ENCODE measurements at places on chromosomes 6 and 20.
A peak's percentile ranks its signal among the peaks of the same experiment; 100 is the strongest.

GRCh38 chr6:161889324-161889723 is 615.5 kb upstream of the AGPAT4 start:
- no peaks in the 10 kb centered on the region for H3K27me3 ChIP-seq
- no peaks in the 10 kb centered on the region for H3K4me1 ChIP-seq
- no peak overlapping the region for H3K4me3 ChIP-seq
- no peak for DNase-seq
- no peaks in the 10 kb centered on the region for H3K36me3 ChIP-seq

GRCh38 chr20:24584538-24585356 is 115.3 kb downstream of the SYNDIG1 start:
- no peaks in the 10 kb centered on the region for H3K36me3 ChIP-seq
- H3K4me3 ChIP-seq = no peak overlapping the region
- no peak for DNase-seq

DNA sequence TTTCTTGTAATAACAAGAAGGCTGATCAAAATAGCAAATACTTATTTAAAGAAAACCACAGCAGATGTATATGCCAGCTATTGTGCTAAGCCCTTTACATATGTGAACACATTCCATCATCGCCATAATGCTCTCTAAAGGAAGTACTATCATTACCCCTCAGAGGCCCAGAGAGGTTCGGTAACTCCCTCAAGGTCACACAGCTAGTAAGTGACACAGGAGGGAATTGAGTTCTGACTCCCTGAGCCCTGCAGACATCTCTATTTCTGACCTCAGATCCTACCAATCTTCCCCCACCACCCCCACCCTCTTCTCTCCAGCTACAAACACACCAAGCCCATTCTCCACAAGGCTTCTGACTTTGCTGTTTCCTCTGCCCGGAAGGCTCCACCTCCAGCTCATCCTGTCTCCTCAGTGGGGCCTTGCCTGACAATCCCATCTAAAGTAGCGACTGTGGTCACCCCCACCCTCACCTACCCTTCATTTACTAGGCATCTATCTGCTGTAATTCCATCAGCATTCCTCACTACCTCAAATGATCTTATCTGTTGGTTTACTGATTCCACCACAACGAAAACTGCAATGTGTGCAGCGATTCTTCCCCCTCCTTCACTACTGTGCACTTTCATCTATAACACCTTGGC is 234.5 kb downstream of the LRFN2 start:
- no peak for DNase-seq
- H3K36me3 ChIP-seq = no peaks in the 10 kb centered on the region
- no peak overlapping the region for H3K4me3 ChIP-seq
- H3K4me1 ChIP-seq = no peaks in the 10 kb centered on the region

DNA sequence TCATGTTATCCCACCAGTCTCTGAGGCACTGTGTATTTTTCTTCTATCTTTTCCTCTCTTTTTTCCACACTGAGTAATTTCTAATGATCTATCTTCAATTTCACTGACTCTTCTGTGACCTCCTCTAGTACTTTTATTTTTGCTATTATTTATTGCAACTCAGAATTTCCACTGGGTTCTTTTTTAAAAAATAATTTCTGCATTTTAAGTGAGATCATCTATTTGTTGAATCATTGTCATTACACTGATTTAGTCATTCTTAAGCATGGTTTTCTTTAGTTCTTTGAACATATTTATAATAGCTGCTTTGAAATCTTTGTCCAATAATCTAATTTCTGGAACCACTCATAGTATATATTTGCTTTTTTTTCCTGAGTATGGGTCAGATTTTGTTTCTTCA is 96.7 kb upstream of the SLC22A16 start:
- no peak overlapping the region for H3K4me3 ChIP-seq
- DNase-seq = no peak
- no peaks in the 10 kb centered on the region for H3K27me3 ChIP-seq
- no peaks in the 10 kb centered on the region for H3K36me3 ChIP-seq
- H3K27ac ChIP-seq = no peak overlapping the region

GRCh38 chr6:1255636-1256365 is 56.1 kb upstream of the FOXQ1 start:
- no peaks in the 10 kb centered on the region for H3K36me3 ChIP-seq
- no peaks in the 10 kb centered on the region for H3K27me3 ChIP-seq
- DNase-seq = no peak

DNA sequence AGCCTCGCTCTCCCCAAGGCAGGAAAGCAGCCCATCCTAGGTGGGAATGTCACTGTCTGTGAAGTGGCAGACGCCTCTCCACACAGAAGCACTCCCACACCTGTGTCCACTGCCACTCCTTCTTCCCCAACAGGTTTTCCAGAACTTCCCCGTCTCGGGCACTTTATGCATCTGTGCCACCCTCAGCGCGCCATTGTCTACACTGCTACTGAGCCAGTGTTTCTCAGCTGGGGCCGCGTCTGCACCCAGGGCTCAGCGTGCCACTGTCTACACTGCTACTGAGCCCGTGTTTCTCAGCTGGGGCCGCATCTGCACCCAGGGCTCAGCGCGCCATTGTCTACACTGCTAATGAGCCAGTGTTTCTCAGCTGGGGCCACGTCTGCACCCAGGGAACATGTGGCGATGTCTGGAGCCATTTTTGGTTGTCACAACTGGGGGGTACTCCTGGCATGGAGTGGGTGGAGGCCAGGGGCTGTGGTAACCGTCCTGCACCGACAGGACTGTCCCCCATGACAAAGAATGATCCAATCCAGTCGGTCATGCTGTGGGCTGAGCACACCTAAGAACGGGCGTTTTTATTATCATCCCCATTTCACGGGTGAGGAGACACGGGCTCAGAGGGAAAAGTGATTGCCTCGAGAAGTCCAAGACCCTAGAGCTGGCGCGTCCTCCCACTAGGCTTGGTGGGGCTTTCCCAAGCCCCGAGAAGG is 41.7 kb upstream of the ZBP1 start:
- H3K36me3 ChIP-seq = no peaks in the 10 kb centered on the region
- peaks cover 17% of the 10 kb centered on the region for H3K4me1 ChIP-seq
- DNase-seq = no peak
- H3K4me3 ChIP-seq = no peak overlapping the region
- H3K27me3 ChIP-seq = no peaks in the 10 kb centered on the region

GRCh38 chr20:25035921-25036320 is 22.0 kb downstream of the ACSS1 start:
- peaks cover 43% of the 10 kb centered on the region for H3K4me1 ChIP-seq
- H3K36me3 ChIP-seq = no peaks in the 10 kb centered on the region
- no peak overlapping the region for H3K27ac ChIP-seq
- no peak for DNase-seq
- no peaks in the 10 kb centered on the region for H3K27me3 ChIP-seq
- no peak overlapping the region for H3K4me3 ChIP-seq

DNA sequence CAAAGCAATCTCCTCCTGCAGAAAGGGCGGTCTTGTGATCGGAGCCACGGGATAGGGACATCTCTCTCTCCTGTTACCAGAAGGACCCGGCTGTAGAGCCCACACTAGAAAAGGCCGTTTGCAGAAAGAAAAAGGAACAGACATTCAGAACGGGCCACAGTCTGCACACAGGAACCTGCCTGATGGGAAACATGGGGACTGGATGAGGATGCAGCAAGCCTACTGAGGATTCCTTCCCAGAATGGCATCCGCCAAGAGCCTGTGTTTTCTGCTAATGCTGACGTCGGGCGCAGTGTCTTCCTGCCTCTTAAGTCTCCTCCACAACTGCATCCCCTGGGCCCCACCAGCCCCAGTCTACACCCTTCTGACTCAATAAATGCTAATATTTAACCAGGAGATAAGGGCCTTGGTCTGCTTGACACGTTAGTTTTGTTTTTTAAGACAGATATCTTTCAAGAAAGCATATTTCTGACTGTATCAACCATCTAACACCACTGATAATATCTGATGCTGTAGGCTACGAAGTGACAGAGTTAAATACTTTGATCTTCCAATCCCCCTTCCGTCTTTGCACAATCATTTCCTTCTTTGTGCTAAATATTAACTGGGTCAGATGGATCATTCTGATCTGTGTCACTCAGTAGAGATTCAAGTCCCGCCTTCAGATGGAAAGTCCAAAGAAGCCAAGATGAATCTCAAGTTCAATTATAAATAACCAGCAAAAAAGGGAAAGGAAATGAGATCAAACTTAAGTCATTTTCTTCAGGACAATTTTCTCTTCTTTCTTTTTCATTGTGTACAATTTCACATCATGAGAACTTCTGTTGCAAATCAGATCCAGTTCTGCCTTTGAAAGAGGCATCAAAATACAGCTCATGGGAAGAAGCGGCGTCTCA is 20.7 kb downstream of the FAM50B start:
- H3K4me1 ChIP-seq = peaks cover 41% of the 10 kb centered on the region
- DNase-seq = peak; percentile 47
- peak overlapping the region; percentile 11 for H3K4me3 ChIP-seq
- peak overlapping the region; percentile 19 for H3K27ac ChIP-seq

DNA sequence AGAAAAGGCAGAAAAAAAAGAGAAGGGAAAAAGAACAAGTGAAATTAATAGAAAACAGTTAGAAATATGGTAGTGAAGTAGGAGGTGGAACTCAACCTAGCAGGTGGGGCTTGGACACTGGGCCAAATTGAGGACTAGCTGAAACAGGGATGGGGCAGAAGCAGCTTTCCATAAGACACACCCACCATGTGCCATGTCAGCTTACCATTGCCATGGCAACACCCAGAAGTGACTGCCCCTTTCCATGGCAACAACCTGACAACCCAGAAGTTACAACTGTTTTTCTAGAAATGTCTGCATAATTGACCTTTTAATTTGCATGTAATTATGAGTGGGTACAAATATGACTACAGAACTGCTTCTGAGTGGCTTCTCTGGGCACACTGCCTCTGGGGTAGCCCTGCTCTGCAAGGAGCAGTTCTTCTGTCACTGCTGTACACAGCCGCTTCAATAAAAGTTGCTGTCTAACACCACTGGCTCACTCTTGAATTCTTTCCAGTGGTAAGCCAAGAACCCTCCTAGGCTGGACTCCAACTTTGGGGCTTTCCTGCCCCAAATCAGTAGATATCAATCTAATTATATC is 35.9 kb upstream of the SLC24A3 start:
- H3K4me3 ChIP-seq = no peak overlapping the region
- no peaks in the 10 kb centered on the region for H3K4me1 ChIP-seq
- no peak for DNase-seq
- no peak overlapping the region for H3K27ac ChIP-seq
- no peaks in the 10 kb centered on the region for H3K36me3 ChIP-seq

GRCh38 chr6:44002067-44002592 is 125.1 kb downstream of the MRPL14 start:
- H3K27ac ChIP-seq = no peak overlapping the region
- H3K27me3 ChIP-seq = peaks cover 20% of the 10 kb centered on the region
- peaks cover 12% of the 10 kb centered on the region for H3K4me1 ChIP-seq
- no peak overlapping the region for H3K4me3 ChIP-seq
- no peaks in the 10 kb centered on the region for H3K36me3 ChIP-seq

- H3K27me3 ChIP-seq = no peaks in the 10 kb centered on the region
- H3K27ac ChIP-seq = no peak overlapping the region
- H3K4me1 ChIP-seq = no peaks in the 10 kb centered on the region
- H3K4me3 ChIP-seq = no peak overlapping the region
- no peak for DNase-seq
- H3K36me3 ChIP-seq = no peaks in the 10 kb centered on the region
Measured at GRCh38 chr6:146650799-146651481, 52.2 kb downstream of the ADGB start.

- no peak overlapping the region for H3K27ac ChIP-seq
- no peaks in the 10 kb centered on the region for H3K4me1 ChIP-seq
- no peaks in the 10 kb centered on the region for H3K27me3 ChIP-seq
- no peak overlapping the region for H3K4me3 ChIP-seq
Measured at GRCh38 chr20:57772349-57772964, 62.6 kb upstream of the PMEPA1 start.

DNA sequence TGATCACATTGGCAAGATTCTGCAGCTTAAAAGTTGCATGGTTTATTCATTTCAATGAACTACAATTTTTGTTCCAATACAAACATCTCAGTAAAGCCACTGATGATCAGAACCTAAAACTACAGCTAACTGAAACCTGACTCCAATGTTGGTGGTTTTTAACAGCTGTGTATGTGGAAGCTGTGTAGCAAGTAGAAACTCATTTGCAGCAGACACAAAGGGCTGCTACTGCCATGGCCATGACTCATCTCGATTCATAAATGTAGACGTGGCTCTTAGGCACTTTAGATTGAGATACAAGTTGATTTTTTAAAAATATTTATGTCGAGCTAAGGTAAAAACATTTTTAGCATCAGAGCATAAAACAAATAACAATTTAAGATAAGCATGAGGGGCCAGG is 19.5 kb upstream of the MAP3K4 start:
- H3K4me1 ChIP-seq = no peaks in the 10 kb centered on the region
- H3K36me3 ChIP-seq = no peaks in the 10 kb centered on the region
- no peak overlapping the region for H3K27ac ChIP-seq

DNA sequence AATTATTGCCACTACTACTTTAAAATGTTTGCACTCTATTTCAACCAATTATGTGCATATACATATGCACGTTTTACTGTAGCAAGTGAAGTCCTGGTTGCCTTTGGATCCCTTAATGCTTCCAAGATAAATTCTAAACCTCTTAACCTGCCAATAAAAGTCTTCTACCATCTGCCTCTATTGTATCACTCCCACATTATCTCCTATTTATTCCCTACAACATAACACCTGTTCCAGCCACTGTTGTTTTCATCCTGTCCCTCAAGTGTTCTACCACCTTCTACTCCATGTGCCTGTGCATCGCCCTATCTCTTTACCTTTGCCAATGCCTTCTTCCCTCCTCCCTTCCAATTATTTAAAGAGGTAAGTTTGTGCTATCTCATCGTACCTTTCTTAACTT is 499.0 kb upstream of the RNF217 start:
- DNase-seq = no peak
- no peaks in the 10 kb centered on the region for H3K27me3 ChIP-seq
- H3K27ac ChIP-seq = no peak overlapping the region
- no peaks in the 10 kb centered on the region for H3K36me3 ChIP-seq
- H3K4me3 ChIP-seq = no peak overlapping the region

- no peak overlapping the region for H3K4me3 ChIP-seq
- no peaks in the 10 kb centered on the region for H3K27me3 ChIP-seq
- H3K27ac ChIP-seq = no peak overlapping the region
- no peak for DNase-seq
- peaks cover 23% of the 10 kb centered on the region for H3K4me1 ChIP-seq
Measured at GRCh38 chr20:25252686-25253421, 5.0 kb downstream of the PYGB start.

GRCh38 chr20:4544765-4545164 is 176.9 kb upstream of the PRND start:
- no peaks in the 10 kb centered on the region for H3K4me1 ChIP-seq
- H3K4me3 ChIP-seq = no peak overlapping the region
- no peaks in the 10 kb centered on the region for H3K27me3 ChIP-seq
- H3K36me3 ChIP-seq = no peaks in the 10 kb centered on the region

- H3K4me1 ChIP-seq = no peaks in the 10 kb centered on the region
- no peak for DNase-seq
- no peaks in the 10 kb centered on the region for H3K27me3 ChIP-seq
- H3K36me3 ChIP-seq = no peaks in the 10 kb centered on the region
- H3K27ac ChIP-seq = no peak overlapping the region
Measured at GRCh38 chr20:38133680-38134426, 31.2 kb downstream of the TGM2 start.

DNA sequence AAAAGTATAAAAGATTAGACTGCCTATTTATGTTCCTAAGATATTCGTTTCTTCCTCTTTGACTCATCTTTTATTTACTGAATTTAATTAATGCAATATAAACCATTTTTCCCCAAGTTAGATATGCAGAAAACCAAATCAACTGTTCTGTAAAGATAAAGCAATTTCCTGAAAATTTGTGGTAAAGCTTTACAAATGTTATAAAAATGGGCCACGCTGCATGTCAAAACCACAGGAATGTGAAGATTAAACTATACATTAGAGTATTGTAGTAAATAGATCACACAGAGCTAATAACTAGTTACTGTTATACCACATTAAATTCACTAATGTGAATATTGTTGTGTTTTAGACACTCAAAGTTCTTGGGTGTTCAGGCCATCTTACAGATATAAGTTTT is 83.4 kb downstream of the OPN5 start:
- no peaks in the 10 kb centered on the region for H3K36me3 ChIP-seq
- H3K4me3 ChIP-seq = no peak overlapping the region
- no peak overlapping the region for H3K27ac ChIP-seq
- no peaks in the 10 kb centered on the region for H3K4me1 ChIP-seq
- H3K27me3 ChIP-seq = no peaks in the 10 kb centered on the region

All from CD4-positive, alpha-beta memory T cell (primary cell).